NB4 (cell line): ENCODE measurements at places on chromosomes 6 and 20.

GRCh38 chr6:64930681-64931080 is 776.3 kb downstream of the EYS start:
- DNase-seq = no peak

DNA sequence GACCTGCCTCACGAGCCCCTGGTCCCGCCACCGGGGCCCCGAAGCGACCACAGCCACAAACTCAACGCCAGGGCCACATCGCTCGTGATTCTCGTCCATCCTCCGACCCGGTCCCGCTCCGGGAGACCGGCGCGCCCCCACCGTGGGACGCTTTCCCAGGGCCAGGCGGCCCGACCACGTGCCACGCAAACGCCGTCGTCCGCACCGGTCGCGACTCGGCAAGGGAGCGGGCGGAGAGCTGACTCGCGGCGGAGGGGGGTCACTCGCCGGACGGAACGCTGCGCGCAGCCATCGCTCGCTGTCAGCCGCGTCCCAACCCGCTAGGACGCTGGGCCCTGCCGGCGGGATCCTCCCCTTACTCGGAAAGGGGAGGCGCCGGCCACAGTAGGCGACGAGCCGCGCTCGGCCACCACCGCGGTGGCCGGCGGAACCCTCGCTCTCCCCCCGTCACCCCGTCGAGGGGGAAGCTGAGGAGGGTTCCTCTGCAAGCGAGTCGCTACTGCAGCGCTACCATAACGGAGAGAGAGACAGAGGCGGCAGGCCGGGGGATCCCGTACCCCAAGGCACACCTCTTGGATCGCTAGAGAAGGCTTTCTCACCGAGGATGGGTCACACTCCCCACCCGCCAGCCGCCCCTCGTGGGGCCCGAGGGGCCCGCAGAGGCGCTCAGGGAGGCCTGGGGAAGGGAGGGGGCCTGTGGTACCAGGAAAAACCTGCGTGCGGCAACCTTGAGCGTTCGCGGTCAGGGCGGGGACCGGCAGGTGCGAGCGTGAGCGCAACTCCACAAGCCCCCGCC is 511.8 kb upstream of the ZNF337 start:
- DNase-seq = no peak

DNA sequence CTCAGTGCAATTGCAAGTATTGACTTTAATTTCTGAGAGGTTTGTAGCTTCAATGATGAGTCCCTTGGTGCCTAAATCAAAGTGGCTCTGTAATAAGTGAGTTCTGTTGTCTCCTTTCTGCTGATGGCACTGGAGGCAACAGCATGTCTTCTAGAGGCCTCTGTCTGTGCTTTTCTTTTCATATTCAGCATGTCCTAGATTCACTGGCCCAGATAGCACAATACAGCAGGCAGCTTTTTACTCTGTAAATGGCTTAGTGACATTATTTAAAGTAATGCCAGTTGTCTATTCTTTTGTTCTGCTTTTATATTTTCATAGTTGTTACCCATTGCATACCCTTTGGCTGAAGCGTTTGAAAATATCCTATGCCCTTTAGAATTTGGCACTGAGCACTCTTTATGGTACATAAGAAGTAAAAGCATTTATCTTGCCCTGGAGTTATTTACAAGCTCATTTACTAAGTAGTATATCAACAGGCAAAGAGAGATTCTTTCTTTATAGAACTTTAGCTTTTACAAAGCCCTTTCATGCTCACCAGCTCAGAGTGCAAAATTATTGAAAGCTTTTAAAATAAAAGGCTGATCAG is 271.5 kb upstream of the KCNQ5 start:
- DNase-seq = no peak

GRCh38 chr6:159252955-159253508 is 83.8 kb downstream of the FNDC1 start:
- DNase-seq = peak; percentile 57

GRCh38 chr6:15171026-15171425 is 74.8 kb upstream of the JARID2 start:
- no peak for DNase-seq

DNA sequence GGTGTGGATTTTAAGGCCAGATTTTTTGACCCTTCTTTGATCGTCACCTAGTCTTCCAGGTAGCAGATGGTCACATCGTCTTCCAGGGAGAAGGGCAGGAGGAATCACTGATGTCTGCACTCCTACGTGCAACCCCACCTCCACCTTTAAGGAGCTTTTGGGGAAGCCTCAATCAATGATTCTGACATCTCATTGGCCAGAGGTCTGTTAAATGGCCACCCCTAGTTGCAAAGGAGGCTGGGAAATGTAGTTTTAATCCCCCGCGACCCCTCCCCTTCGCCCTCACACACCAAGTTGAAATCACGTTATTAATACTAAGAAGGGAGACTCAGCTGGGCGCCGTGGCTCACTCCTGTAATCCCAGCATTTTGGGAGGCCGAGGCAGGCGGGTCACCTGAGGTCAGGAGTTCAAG is 151.4 kb downstream of the BCAS1 start:
- DNase-seq = peak; percentile 53
